Activated CD8-positive, alpha-beta T cell treated with anti-CD3 and anti-CD28 coated beads, Interleukin-2, amount 10 ng/mL, durations not matched to agents 7 days and 5 days (primary cell): ENCODE measurements at places on chromosomes 16 and 17.

- H3K36me3 ChIP-seq, result no peaks in the 10 kb centered on the region
- H3K4me1 ChIP-seq, result no peaks in the 10 kb centered on the region
- DNase-seq, result no peak
- H3K4me3 ChIP-seq, result no peak overlapping the region
Measured at GRCh38 chr16:23334457-23334853, 32.4 kb downstream of the SCNN1B start.

GRCh38 chr17:77253611-77254051, 112.9 kb downstream of the SEC14L1 start:
- H3K27me3 ChIP-seq, result peaks cover 18% of the 10 kb centered on the region
- no peak overlapping the region for H3K4me3 ChIP-seq
- H3K27ac ChIP-seq, result no peak overlapping the region

- H3K27ac ChIP-seq, result no peak overlapping the region
- no peak for DNase-seq
- no peaks in the 10 kb centered on the region for H3K27me3 ChIP-seq
- H3K4me3 ChIP-seq, result no peak overlapping the region
- H3K4me1 ChIP-seq, result no peaks in the 10 kb centered on the region
- H3K36me3 ChIP-seq, result peaks cover 10% of the 10 kb centered on the region
Measured at GRCh38 chr16:535446-536405, 8.2 kb downstream of the CAPN15 start.

DNA sequence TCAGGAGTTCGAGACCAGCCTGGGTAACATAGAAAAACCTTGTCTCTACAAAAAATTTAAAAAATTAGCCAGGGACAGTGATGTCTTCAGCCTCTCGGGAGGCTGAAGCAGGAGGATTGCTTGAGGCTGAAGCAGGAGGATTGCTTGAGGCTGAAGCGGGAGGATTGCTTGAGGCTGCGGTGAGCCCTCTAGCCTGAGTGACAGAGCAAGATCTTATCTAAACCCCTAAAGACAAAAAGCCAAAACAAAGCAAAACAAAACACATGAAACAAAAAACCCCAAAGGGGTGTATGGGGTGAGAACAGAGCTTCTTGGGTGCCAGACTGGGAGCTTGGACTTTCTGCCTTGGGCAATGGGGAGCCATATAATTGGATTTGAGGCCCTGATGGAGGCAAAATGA, 2.6 kb downstream of the SPNS3 start:
- peaks cover 49% of the 10 kb centered on the region for H3K4me1 ChIP-seq
- H3K27ac ChIP-seq, result peak overlapping the region; percentile 78
- H3K4me3 ChIP-seq, result peak overlapping the region; percentile 54
- DNase-seq, result peak; percentile 53
- no peaks in the 10 kb centered on the region for H3K27me3 ChIP-seq

- H3K27ac ChIP-seq, result no peak overlapping the region
- H3K36me3 ChIP-seq, result no peaks in the 10 kb centered on the region
- no peak overlapping the region for H3K4me3 ChIP-seq
- no peaks in the 10 kb centered on the region for H3K4me1 ChIP-seq
Measured at GRCh38 chr17:81539571-81539900, 11.4 kb downstream of the FSCN2 start.

- peak overlapping the region; percentile 95 for H3K4me3 ChIP-seq
- H3K36me3 ChIP-seq, result peaks cover 29% of the 10 kb centered on the region
- peaks cover 65% of the 10 kb centered on the region for H3K4me1 ChIP-seq
- H3K27ac ChIP-seq, result no peak overlapping the region
Measured at GRCh38 chr17:68455901-68456338, 1.4 kb downstream of the WIPI1 start.

GRCh38 chr16:9199311-9199710, 107.9 kb downstream of the HAPSTR1 start:
- H3K4me3 ChIP-seq, result no peak overlapping the region
- H3K27ac ChIP-seq, result no peak overlapping the region
- H3K4me1 ChIP-seq, result no peaks in the 10 kb centered on the region
- H3K27me3 ChIP-seq, result no peaks in the 10 kb centered on the region

- peaks cover 2% of the 10 kb centered on the region for H3K27me3 ChIP-seq
- no peaks in the 10 kb centered on the region for H3K36me3 ChIP-seq
- no peaks in the 10 kb centered on the region for H3K4me1 ChIP-seq
- H3K27ac ChIP-seq, result no peak overlapping the region
- H3K4me3 ChIP-seq, result no peak overlapping the region
Measured at GRCh38 chr17:37729905-37730304, 15.0 kb downstream of the HNF1B start.

DNA sequence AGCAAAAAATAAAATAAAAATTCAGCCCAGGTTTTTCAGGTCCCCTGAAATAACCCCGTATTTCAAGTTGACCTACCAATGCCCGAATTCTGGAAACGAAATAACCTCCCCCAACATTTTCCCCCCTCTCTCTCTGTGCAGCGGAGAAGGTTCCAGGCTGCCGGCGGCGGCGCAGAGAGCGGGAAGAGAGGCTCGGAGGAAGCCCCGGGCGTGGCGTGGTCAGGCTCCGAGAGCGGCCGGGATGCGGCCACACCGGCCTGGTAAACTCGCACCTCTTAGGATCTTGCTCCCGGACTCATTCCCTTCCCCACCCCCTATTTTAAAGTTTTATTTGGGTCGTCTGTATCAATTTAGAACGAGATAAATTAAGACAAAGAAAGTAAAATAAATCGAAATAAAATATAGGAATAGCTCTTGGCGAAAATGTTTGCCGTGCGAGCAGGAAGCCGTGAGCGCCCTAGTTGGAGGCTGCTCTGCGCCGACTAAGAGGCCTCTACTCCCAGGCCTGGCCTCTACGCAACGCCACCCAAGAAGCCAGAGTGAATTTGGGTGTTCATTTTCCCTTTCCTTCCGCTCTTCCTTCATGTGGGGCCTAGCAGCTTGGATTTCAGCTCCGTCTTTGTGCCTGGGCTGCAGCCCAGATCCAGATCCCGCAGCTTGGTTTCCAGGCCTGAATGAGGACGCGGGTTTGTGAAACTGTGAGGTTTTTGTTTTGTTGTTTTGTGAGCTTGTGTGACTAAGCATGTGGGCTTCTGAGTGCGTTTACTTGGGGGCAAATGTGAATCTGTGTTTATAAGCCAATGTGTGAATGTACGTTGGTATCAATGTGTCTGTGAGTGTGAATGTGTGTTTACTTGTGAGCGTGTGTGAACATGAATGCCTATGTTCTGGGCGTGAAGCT, 1.5 kb upstream of the HOXB6 start:
- H3K4me1 ChIP-seq, result peaks cover 41% of the 10 kb centered on the region
- H3K27ac ChIP-seq, result no peak overlapping the region
- DNase-seq, result no peak
- peaks cover 3% of the 10 kb centered on the region for H3K36me3 ChIP-seq
- H3K27me3 ChIP-seq, result peaks cover 69% of the 10 kb centered on the region

- H3K4me3 ChIP-seq, result no peak overlapping the region
- H3K27ac ChIP-seq, result no peak overlapping the region
- no peaks in the 10 kb centered on the region for H3K4me1 ChIP-seq
- H3K27me3 ChIP-seq, result no peaks in the 10 kb centered on the region
- DNase-seq, result no peak
- H3K36me3 ChIP-seq, result no peaks in the 10 kb centered on the region
Measured at GRCh38 chr16:35746281-35746962, 2287.0 kb downstream of the TP53TG3F start.

DNA sequence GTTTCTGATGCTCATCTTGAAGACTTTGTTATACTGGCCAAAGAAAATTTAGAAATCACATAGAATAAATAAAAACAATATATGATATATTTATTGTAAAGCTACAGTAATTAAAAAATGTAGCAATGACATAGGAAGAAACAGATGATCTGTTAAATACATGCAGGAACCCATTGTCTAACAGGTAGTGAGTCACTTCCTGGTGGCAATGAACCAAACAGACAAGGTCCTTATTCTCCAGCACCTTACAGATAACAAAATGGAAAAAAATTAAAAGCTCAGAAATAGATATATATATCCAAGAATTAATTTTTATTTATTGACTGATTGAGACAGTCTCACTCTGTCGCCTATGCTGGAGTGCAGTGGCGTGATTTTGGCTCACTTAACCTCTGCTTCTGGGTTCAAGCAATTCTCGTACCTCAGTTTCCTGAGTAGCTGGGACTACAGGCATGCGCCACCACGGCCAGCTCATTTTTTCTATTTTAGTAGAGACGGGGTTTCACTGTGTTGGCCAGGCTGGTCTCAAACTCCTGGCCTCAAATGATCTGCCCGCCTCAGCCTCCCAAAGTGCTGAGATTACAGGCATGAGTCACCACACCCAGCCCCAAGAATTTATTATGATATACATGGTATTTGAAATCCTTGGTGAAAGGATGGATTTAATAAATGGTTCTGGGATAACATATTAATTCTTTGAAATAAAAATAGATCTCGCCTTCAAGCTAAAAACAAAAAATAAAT, 7.5 kb downstream of the NETO2 start:
- no peak overlapping the region for H3K27ac ChIP-seq
- peaks cover 6% of the 10 kb centered on the region for H3K4me1 ChIP-seq
- no peaks in the 10 kb centered on the region for H3K27me3 ChIP-seq
- no peak for DNase-seq
- H3K36me3 ChIP-seq, result no peaks in the 10 kb centered on the region

DNA sequence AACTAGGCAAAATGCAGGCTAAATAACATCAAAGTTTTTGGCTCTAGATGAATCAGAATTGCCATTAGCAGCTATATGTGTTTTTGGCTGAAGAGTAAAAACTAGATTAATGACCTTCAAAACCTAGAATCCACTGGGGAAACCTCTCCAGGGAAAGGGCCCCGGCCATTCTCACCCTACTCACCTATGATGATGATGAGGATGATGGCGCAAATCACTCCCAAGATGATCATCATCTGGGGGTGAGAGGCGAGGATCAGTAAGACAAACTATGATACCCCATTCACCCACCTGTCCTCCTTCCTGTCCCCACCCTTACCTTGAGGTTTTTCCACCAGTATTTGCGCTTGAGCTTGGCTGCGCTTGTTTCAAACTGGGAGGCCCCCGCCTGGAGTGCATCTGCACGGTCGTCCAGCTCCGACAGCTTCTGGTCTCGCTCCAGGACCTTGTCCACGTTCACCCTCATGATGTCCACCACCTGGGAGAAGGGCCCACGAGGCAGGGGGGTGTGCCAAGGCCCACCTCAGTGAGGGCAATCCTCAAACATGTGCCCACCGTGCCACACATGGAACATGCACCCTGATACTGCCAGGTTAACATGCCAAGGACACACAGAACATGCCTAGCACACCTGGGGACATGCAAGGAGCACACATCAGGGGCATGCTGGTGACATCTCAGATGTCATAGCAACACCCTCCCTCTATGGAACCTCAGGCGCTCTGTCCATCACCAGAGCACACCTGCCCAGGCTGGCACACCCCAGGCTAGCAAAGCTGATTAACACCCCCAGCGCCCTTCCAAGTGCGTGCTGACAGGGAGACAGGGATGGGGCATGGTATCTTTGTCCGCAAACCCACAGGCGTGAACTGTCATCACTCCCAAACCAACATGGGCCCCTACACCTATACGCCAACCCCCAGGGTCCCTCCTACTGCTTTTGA, 1.2 kb downstream of the VAMP2 start:
- H3K36me3 ChIP-seq, result peaks cover 35% of the 10 kb centered on the region
- peak overlapping the region; percentile 93 for H3K27ac ChIP-seq
- no peaks in the 10 kb centered on the region for H3K27me3 ChIP-seq
- peak overlapping the region; percentile 79 for H3K4me3 ChIP-seq
- H3K4me1 ChIP-seq, result peaks cover 59% of the 10 kb centered on the region
